ENCODE measurements at places on chromosomes 6 and 20. TPM values are rescaled to one million over a fixed set of nuclear protein-coding genes. Genes with fewer than 3 reads are reported as not detected.
A peak's percentile ranks its signal among the peaks of the same experiment; 100 is the strongest.

The SLPI gene
- total RNA-seq = not detected

DNA sequence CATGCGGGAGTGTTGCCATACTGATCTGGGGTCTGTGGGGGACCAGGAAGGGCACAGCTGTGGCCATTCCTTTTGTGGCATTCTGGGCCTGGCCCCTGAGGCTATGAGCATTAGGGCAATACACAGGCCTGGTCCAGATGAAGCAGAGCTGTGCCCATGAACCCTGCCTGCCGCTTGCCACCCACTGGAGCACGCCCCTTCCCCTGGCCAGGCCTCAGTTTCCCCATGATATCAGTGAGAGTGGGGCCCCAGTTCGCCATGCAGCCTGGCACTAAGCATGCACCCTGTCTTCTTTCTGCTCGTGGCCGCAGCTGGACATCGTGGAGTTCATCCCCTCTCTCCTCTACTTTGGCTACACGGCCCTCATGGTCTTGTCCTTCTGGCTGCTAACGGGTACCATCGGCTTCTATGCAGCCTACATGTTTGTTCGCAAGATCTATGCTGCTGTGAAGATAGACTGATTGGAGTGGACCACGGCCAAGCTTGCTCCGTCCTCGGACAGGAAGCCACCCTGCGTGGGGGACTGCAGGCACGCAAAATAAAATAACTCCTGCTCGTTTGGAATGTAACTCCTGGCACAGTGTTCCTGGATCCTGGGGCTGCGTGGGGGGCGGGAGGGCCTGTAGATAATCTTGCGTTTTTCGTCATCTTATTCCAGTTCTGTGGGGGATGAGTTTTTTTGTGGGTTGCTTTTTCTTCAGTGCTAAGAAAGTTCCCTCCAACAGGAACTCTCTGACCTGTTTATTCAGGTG lies 42.4 kb downstream of the PLAGL2 start:
- peaks cover 55% of the 10 kb centered on the region for H3K36me3 ChIP-seq
- no peaks in the 10 kb centered on the region for H3K4me1 ChIP-seq
- no peaks in the 10 kb centered on the region for H3K27me3 ChIP-seq
- H3K4me3 ChIP-seq = no peak overlapping the region
- DNase-seq = peak; percentile 64

DNA sequence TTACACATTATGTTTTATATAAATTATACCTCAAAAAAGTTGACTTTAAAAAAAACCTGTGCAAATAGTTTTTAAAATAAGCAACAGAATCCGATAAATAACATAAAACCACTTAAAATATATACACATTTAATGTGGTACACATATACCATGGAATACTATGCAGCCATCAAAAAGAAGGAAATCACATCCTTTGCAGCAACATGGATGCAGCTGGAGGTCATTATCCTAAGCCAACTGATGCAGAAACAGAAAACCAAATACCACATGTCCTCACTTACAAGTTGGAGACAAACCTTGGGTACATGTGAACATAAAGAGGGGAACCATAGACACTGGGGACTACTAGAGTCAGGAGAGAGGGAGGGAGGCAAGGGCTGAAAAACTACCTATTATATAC lies 4.0 kb upstream of the DEFB121 start:
- H3K27me3 ChIP-seq = peaks cover 21% of the 10 kb centered on the region
- H3K4me3 ChIP-seq = no peak overlapping the region
- no peak overlapping the region for H3K27ac ChIP-seq
- H3K36me3 ChIP-seq = no peaks in the 10 kb centered on the region
- H3K4me1 ChIP-seq = no peaks in the 10 kb centered on the region
- no peak for DNase-seq

The MOCS1 gene
- 13.3 TPM for total RNA-seq

DNA sequence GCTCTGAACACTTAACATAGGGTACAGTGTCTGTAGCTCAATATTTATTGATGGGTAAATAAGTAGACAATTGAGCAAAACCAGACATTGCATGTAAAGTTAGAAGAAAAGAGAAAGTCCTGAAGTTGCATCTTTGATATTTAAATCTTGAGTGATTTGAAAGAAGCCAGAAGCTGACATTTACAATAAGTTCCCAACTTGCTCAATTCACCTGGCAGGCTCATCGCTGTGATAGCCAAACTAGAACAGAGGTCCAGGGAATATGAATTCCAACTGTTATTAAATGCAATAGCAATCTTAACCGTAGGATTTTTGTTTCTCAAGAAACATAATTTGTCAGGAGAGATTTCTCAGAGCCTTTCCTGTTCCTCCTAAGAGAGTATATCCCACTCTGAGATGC lies 65.9 kb upstream of the EDN1 start:
- no peak overlapping the region for H3K27ac ChIP-seq
- H3K27me3 ChIP-seq = no peaks in the 10 kb centered on the region
- DNase-seq = no peak

DNA sequence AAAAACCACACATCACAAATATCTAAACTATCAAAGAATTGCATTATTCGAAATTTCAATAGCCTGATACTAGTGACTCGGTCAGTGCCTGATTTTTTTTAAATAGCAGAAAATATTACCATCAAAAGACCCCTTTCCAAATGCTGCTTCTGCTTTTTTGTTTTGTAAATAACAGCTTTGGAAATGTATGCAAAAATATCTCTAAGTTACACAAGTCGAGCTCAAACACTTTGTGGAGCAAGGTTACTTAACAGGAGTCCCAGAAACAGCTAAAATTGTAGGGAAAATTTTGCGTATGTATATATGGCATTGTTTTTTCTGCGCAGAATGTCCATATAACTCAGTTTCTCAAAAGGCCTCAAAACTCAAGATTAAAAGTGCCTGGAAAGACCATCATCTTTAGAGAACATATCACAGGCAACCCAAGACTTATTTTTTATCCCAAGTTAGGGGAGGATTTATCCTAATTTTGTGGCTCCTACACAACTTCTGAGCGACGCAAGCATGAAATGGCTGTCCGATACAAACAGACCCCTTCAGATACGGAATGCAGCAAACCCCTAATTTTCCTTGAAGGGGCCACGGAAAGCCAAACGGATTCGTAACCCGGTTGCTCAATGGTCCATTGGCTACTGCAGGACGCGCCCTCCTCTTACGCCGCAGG lies 1.3 kb downstream of the CEP85L start:
- H3K36me3 ChIP-seq = no peaks in the 10 kb centered on the region
- H3K27ac ChIP-seq = peak overlapping the region; percentile 87
- peak overlapping the region; percentile 85 for H3K4me3 ChIP-seq
- no peak for DNase-seq
- H3K27me3 ChIP-seq = no peaks in the 10 kb centered on the region

The OR2B6 gene
- total RNA-seq = not detected

DNA sequence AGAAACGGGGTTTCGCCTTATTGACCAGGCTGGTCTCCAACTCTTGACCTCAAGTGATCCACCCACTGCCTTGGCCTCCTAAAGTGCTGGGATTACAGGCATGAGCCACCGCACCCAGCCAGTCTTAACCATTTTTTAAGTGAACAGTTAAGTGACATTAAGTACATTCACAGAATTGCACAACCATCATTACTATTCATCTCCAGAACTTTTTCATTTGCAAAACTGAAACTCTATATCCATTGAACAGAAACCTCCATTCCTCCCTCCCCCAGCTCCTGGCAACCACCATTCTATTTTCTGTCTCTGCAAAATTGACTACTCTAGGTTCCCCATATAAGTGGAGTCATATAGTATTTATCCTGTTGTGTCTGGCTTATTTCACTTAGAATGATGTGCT lies 59.7 kb downstream of the PLCB4 start:
- H3K4me3 ChIP-seq = no peak overlapping the region
- no peak overlapping the region for H3K27ac ChIP-seq
- DNase-seq = no peak
- H3K4me1 ChIP-seq = peaks cover 28% of the 10 kb centered on the region

DNA sequence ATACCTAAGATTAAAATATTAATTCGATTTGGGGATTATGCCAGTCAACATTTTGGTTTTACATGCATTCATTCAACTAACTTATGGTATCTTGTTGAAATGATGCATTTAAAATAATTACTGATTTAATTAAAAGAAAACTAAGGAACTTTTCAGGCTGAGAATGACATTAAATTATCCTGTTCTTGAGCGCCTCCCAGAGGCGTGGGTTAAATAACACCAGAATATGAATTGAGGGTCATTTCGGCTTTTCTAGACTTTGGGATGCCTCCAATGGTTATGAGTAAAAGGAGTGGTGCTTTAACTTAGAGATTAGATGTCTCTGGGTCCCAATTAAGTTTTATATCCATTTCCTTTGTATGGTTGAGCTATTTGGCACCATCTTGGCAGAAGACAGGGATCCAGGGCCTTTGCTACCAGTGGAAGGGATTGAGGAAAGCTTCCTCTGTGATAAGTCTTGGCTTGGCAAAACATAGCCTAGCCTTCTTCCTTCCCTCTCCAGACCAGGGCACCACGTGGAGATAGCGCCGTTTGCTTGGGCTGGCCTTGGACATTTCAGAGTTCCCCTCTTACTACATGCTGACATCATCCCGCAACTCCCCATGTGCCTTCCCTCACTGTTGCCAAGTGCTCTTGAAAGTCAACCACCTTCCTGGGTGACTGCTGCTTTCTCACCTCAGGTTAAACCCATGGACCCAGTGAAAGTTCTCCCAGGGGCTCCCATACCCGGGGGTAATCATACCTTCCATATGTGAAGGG lies 28.7 kb downstream of the GNAS start:
- DNase-seq = no peak
- H3K27ac ChIP-seq = no peak overlapping the region
- peaks cover 18% of the 10 kb centered on the region for H3K4me1 ChIP-seq
- H3K36me3 ChIP-seq = no peaks in the 10 kb centered on the region

The BMP7 gene
- total RNA-seq = not detected

The BLOC1S5 gene
- total RNA-seq = 10.2 TPM

- peaks cover 28% of the 10 kb centered on the region for H3K4me1 ChIP-seq
- H3K27me3 ChIP-seq = no peaks in the 10 kb centered on the region
- H3K4me3 ChIP-seq = peak overlapping the region; percentile 91
- no peak for DNase-seq
- H3K27ac ChIP-seq = peak overlapping the region; percentile 90
Observed at GRCh38 chr6:122400462-122401089, 1.1 kb downstream of the HSF2 start.

- H3K27ac ChIP-seq = no peak overlapping the region
- peaks cover 11% of the 10 kb centered on the region for H3K4me1 ChIP-seq
- H3K27me3 ChIP-seq = peaks cover 35% of the 10 kb centered on the region
- no peak for DNase-seq
Observed at GRCh38 chr20:62665153-62665754, 23.0 kb downstream of the SLCO4A1 start.

DNA sequence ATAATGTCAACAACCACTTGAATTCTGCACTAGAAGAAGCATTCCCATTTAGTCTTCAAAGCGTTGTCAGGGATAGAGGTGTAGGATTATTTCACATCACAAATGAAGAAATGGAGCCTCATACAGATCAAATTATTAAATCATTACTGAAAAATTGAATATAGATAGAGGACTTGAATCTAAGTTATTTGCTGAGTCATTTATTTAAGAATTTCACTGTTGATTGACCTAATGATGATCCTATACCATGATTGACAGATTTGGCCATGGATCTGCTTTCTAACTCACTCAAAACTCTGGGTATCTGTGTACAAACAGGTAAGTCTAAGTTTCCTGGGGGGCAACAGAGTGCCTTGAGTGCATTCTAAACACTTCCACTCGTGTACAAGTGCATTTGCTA lies 215.9 kb downstream of the BTBD3 start:
- H3K4me3 ChIP-seq = no peak overlapping the region
- no peaks in the 10 kb centered on the region for H3K4me1 ChIP-seq
- no peak overlapping the region for H3K27ac ChIP-seq
- DNase-seq = no peak
- peaks cover 3% of the 10 kb centered on the region for H3K36me3 ChIP-seq

DNA sequence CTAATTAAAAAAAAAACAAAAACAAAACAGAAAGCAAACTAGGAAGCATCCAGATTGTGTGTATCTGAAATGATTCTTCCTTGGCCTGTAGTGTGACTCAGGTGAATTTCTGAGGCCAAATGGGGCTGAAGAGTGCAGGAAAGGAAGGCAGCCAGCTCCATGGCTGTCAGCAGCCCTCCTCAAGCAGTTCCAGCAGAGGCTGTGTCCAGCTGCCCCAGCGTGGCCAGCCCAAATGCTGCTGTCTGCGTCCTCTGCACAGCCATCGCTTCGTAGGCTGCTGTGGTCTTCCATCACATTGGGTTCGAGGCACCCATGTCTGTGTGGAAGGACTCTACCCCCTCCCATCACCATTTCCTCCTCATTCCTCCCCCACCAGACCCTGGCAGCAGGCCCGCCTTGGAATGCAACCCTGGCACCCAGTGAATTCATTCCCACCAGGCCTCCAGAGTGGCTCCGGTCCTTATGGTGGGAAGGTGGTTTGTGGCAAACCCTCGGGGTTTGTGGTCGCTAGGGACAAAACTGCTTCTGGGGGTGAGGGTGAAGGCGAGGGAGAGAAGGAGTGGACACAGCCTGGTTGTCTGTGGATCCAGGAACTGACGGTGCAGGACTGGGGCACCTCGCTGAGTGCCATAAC lies 81.5 kb downstream of the MYLK4 start:
- no peaks in the 10 kb centered on the region for H3K36me3 ChIP-seq
- H3K27me3 ChIP-seq = no peaks in the 10 kb centered on the region
- H3K4me1 ChIP-seq = peaks cover 26% of the 10 kb centered on the region
- no peak overlapping the region for H3K27ac ChIP-seq
- DNase-seq = no peak

The PRICKLE4 gene
- total RNA-seq = 3.6 TPM

DNA sequence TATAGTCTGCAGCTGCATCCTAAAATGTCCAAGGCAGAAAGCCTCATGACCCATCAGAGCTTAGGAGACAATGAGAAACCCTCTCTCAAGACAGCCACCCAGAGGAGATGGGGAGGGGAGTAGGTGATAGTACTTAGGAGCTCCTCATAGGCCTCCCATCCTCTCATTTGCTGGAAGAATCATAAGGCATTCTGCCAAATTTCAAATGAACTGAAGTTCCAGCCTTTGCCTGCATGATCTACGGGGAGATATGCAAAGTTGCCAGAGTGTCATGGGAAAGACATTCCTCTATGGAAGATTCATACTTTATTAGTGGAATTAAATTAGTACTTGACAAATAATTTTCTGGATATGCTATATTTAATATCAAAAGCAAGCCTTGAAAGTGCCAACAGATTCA lies 194.1 kb upstream of the GJE1 start:
- no peak for DNase-seq
- no peak overlapping the region for H3K4me3 ChIP-seq
- no peaks in the 10 kb centered on the region for H3K4me1 ChIP-seq
- H3K27ac ChIP-seq = no peak overlapping the region

DNA sequence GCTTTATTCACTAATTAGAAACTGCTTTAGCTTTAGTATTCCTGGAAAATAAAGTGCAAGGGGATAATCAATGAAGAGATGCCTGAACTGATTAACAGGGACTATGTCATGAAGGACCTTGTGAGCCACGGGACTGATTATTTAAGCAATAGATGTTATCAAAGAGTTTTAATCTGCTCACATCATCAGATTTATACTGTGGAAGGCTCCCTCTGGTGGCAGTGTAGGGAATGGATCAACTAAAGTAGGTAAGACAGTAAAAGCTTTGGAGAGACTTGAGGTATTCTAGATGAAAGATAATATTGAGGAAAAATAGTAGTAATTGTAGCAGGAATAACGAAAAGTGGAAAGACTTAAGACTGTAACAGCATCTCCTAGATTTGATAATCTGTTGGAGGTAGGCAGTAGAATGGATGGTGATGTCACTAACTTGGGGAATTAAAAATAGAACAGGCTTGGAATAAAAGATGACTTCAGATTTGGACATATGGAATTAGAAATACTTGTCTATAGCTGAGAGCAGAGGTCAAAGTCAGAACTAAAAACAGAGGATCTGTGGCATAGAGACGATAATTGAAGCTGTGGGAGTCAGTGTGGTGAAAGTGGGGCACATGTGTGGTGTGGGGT lies 80.3 kb upstream of the HTR1E start:
- no peak overlapping the region for H3K4me3 ChIP-seq
- H3K27ac ChIP-seq = no peak overlapping the region

All from chondrocyte (in vitro differentiated cells).